ENCODE measurements at places on chromosomes 2 and 18.

- DNase-seq, result no peak
Measured at GRCh38 chr2:1891971-1892486, 147.7 kb upstream of the PXDN start.

- no peak for DNase-seq
Measured at GRCh38 chr2:146321175-146321574, 1523.7 kb upstream of the ACVR2A start.

GRCh38 chr2:118443596-118443995, 355.3 kb downstream of the INSIG2 start:
- no peak for DNase-seq

DNA sequence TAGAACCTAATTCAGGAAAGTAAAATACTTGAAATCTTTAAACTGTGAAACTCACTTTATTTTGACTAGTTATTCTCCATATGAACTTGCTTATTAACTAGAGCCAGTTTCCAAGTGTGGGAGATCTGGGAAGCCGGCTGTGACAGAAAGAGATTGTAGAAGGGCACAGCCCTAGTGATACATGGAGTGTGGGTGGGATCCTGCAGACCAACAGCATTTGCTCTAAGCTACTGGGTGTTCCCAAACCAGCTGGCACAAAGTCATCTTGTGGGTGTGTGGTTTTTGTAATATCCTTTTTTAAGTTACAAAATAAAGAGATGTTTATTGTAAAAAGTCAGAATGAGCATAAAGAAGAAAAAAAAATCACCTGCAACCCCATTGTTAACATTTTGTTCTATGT, 3.4 kb downstream of the DUSP19 start:
- no peak for DNase-seq

DNA sequence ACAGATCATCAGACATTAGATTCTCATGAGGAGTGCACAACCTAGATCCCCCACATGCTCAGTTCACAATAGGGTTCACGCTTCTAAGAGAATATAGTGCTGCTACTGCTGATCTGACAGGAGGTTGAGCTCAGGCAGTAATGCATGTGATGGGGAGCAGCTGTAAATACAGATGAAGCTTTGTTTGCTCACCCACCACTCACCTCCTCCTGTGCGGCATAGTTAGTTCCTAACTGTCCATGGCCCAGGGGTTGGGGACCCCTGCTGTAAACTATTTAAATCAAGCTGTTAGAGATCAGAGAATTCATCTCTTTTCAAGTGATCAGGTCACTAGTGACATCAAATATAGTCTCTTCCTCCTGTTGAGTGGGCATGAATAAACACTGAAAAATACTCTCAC, 88.8 kb upstream of the ACVR2A start:
- DNase-seq, result no peak

DNA sequence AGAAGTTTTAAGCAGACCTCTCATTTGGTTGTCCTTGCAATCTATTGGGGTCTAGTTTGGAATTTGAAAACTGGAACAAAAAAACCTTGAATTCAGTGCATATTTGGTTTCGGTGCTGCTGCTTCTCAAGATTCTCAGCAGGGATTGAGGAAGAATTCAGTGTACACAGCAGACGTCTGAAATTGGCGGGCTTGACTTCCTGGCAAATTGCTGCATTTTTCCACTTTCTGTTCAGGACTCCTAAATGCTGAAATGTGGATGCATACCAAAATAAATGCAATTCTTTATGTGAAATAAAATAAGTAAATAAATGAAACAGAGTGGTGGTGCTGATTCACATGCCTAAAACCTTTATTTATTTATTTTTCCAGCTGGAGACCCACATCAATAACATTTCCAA, 332.4 kb upstream of the KYNU start:
- DNase-seq, result no peak

DNA sequence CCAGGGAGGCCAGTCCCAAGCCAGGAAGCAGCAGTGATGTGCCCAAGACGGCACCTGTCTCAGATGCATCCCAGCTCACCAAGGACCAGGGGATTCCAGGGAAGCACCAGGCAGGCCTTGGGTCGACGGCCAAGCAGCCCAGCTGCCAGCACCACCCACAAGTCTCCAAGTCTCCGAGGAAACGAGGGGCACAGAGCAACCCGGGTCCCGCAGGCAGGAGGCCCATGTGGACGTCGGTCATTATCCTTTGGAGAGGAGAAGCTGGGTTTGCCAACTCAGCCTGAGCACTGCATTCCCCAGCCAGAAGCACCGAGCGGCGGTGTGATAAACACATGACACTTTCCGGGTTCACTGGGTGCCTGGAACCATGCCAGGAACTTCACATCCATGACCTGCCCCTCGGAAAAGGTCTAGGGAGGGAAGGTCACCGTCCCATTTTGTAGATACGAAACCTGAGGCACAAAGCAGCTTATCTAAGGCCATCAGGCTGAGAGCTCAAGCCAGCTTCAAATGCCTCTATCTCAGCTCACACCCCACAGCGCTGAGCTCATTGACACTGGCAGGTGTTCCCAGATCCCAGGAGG, 104.5 kb downstream of the ZNF516 start:
- no peak for DNase-seq

DNA sequence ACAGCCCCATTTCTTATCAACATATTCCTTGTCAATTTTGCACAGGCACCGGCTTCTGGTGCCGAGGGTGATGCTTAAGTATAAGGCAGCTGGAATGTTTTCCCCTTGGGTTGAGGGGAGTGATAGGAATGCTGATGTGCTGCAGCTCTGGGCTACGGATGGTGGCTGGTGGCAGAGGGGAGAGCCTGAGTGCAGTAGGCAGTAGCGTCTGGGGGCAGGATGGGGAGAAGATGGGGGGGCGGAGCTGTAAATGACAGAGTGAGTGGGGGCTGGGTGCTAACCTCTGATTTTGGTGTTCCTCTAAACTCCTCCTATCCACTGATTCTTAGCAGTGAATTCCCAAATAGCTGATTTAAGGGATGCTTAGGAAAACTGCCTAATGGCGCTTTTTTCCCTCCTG, 20.7 kb downstream of the TMEM178A start:
- DNase-seq, result no peak

- DNase-seq, result no peak
Measured at GRCh38 chr2:180077295-180077906, 70.3 kb upstream of the CWC22 start.

DNA sequence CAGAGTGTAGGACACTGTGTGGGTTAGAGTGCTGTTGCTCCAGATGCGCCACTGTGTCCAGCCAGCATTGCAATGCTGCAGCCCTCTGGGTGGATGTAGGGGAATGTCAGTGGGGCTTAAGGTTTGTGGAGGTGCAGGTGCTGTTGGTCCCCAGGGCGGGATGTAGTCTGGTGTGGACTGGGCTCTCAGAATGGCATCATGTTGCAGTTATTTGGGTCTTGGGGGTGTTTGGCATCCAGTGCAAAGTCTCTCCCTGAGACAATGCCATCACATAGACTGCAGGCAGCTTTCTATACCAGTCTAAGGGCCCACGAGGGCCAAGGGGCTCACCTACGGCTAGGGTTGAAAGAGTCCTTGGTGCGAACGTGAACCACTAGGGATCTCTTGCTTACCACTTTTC, 275.3 kb downstream of the SOX11 start:
- DNase-seq, result no peak

GRCh38 chr2:196783431-196784094, 15.9 kb downstream of the GTF3C3 start:
- no peak for DNase-seq

- no peak for DNase-seq
Measured at GRCh38 chr2:133674066-133674432, 105.8 kb upstream of the NCKAP5 start.

DNA sequence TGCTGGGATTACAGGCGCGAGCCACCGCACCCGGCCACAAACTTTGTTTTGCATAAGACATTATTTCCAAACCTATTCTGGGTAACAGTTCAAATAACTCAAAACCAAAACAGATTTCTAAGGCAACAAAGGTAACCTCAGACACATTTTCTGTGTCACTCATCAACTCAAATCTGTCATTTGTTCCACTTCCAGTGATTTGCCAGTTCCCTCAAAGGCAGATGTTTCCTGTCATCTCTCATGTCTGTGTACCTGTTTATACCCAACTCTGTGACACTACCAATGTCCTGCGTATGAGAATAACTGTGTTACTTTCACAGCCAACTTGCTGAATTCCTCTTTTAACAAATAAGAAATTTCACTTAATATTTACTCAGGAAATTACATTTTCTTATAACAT, 54.4 kb downstream of the SCN3A start:
- DNase-seq, result no peak

DNA sequence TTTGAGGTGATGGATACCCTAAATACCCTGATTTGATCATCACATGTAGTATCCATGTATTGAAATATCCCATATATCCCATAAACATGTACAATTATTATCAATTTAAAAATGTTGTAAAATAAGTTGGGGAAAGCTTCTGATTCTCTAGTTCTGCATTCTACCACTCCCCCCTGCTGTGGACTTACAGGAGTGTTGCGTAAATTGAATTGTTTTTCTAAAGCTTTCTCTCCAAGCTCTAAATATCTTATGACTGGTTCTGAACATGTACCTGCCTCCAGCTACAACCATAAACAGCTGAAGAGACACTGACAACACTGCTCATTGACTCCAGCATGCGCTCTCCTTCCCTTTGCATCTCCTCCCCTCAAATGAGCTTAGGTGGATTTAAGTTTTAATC, 145.2 kb downstream of the MGAT5 start:
- DNase-seq, result no peak

GRCh38 chr2:224025874-224026273, 13.2 kb downstream of the SERPINE2 start:
- peak; percentile 36 for DNase-seq

DNA sequence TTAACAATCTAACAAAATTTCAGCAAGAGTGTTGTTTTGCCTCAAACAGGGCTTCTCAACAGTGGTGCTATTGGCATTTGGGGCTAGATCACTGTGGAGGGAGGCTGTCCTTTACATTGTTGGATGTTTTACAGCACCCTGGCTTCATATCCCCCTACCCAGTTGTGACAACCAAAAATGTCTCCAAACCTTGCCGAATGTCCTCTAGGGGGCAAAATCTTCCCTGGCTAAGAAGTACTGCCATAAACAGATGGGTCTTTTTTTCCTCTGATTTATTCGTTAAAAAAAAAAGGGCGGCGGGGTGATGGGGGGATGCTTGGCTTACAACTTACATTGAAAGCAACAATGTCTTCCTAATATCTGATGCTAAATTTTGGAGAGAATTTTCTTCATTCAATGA, 207.6 kb upstream of the CCDC150 start:
- DNase-seq, result no peak

DNA sequence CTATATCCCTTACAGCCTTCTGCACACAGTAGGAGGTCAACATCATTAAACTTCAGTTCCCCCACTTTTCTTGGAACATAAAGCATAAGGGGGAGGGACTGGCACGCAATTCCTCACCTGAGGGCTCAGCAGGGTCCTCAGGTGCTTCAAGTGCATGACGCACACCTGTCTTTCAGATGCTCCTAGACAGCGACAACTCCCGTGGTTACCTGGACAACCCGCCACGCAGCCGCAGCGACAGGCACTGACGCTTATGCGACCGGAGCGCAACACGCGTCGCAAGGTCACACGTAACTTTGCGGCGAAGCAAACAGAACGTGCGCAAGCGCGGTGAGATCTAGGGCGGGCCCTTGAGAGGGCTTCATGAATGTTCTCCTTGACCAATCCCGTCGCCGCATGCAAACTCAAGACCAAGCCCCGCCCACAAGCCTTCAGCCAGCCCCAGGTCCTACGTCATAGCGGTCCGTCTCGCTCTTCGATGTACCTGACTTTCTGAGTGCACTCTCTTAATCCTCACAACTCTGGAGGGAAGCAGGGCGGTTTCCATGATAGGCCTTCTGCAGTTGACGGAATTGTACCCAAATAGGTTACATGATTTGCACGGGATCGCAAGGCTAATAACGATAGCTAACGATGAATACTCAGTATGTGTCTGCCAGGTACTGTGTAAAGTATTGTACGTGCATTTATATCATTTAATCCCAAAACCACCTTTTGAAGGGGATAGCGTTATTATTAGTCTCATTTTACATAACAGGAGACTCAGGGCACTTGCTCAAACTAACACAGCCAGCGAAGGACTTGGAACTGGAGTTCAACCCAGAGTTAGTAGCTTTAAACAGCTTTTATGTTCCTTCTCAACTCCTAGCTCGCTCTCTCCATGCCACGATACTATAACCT, at the start of gene IFT172:
Gene IFT172, minus strand, starts transcription at position 246 of the 900 bp plus-strand sequence. Its CDS starts 90 bp downstream, at position 156.
- peak; percentile 98 for DNase-seq

DNA sequence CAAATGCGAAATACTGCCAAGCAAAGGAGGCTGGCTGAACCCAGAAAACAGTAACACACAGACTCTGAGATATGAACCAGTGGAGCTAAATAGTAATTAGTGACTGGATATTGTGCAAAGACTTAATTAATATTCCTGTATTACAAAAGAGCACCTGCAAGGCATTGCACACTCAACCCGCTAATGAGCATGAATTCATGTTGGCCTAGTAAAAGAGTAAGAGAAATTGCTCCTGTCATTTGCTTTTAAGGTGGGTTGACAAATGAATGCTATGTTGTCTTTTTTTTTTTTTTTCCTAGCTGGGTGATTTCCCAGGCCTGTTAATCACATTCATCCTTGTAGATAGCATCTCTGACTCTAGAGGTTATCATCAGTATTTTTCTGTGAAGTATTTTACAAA, 87.0 kb upstream of the CERS6 start:
- DNase-seq, result no peak

DNA sequence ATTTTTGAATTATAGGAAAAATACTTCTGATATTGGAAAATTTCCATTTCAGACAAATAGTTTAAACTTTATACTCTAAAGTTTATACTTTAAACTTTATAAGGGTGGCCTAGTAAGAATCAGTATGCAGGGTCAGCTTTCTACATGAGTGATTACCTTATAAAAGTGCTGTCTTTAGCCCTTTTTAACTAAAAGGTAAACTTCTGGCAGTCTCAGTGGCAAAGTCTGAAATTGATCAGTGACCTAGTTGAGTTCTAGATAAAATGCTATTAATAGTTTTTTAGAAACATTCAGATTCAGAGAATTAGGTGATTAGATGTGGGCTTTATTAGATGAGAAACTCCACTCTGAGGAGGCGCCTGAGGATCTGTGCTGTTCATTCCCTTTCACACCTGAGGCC, 15.5 kb downstream of the GORASP2 start:
- DNase-seq, result no peak

DNA sequence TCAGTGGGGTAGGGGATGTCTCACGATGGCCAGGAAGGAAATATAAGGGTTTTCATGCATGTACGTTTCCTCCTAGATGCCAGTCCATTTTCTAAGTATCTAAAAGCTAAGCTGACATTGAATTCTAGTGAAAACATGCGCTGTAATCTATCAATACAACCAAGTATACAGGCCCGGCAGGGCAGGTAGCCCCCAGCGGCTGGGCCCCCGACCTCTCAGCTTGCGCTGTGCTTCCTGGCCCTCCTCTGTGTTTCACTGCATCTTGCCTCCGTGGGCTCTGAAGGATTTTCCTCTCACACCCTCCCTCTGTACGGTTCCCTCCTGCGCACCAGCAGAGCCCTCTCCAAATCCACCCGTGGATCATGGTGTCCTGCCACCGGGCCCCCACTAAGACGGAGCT, 524.8 kb downstream of the ZNF516 start:
- no peak for DNase-seq

- peak; percentile 82 for DNase-seq
Measured at GRCh38 chr2:127081826-127082633, 24.9 kb downstream of the BIN1 start.

GRCh38 chr2:44897406-44897805, 44.1 kb upstream of the SIX3 start:
- no peak for DNase-seq
